Breast epithelium (tissue), 4 donors: ENCODE measurements at places on chromosomes 3 and 15. TPM values are rescaled to one million over a fixed set of nuclear protein-coding genes. Genes with fewer than 3 reads are reported as not detected.

DNA sequence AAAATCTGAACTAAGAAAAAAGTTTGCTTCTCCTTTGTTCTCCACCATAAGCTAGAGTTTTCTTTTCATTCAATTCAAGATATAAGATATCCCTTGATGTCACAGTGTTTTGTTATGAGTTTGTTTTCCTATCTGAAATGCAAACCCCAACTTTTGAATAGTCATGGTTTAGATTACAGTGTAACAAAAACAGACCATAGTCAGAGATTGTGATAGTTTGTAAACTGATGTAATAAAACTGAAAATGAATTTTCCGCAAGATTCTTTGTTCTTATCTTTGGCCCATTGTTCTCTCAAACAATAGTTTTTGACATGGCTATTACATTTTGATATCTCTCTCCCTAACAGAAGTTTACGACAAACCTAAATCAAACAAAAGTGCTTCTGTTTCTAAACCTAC lies 121.7 kb upstream of the GADL1 start:
- H3K36me3 ChIP-seq, result no peaks in the 10 kb centered on the region
- no peak overlapping the region for H3K27ac ChIP-seq
- H3K4me1 ChIP-seq, result no peaks in the 10 kb centered on the region
- H3K27me3 ChIP-seq, result no peaks in the 10 kb centered on the region
- no peak overlapping the region for H3K4me3 ChIP-seq

DNA sequence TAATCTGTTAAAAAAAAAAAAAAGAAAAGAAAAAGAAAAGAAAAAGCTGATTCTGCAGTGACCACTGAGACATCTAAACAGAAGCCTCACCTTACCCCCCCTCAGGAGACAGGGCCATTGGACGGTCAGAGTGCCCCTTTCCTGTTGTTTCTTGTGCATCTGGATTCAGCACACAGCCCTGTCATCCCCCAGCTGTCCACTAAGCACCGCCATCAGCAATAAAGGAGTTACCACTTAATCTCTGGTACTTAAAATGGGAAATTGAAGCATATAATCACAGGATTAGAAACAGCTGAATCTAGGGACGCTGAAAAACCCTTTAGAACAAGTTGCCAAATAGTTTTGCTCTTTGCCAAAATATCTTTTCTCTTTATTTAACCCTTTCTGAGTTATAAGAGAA lies 62.5 kb downstream of the TRIM69 start:
- H3K4me3 ChIP-seq, result no peak overlapping the region
- H3K27ac ChIP-seq, result no peak overlapping the region
- H3K27me3 ChIP-seq, result no peaks in the 10 kb centered on the region
- no peaks in the 10 kb centered on the region for H3K4me1 ChIP-seq

DNA sequence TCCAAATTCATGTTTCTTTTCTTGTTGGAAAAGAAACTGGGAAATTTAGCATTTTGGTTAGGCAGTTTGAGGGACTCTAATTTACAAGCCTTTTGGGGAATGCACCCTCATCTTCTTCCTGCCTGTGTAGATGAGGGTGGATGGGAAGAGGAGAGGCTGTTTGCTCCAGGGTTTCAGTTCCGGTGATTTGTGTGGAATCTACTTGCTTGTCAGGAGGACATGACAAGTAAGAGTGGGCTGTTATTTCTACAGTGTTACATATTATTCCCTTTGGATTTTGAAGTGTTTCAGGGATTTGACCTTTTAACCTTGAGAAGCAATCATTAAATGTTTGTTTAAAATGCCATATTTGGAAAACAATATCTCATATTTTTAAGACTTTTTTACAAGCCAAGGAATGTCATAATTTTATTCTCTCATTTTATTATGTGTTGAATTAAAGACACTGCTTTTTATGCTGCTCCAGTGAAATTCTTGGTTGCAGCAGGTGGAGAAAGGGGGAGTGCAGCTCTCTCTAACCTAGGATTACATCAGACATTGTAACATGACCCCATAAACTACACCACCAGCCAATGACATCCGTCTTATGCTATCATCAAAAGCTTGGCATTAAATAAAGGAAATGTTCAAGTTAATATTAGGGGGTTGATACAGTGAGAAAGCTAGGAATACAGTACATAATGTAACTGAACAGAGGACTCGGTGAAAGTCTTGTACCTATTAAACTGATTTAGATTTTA lies 30.2 kb downstream of the PLAAT1 start:
- no peak for DNase-seq
- no peak overlapping the region for H3K4me3 ChIP-seq
- H3K27me3 ChIP-seq, result no peaks in the 10 kb centered on the region
- H3K27ac ChIP-seq, result no peak overlapping the region

GRCh38 chr3:188262913-188263683 lies 109.1 kb downstream of the LPP start:
- H3K4me1 ChIP-seq, result peaks cover 14% of the 10 kb centered on the region
- no peak for DNase-seq
- H3K27ac ChIP-seq, result peak overlapping the region; percentile 82

- no peak overlapping the region for H3K27ac ChIP-seq
- no peaks in the 10 kb centered on the region for H3K36me3 ChIP-seq
- no peak for DNase-seq
- no peaks in the 10 kb centered on the region for H3K27me3 ChIP-seq
- no peak overlapping the region for H3K4me3 ChIP-seq
These were observed 254.2 kb upstream of the NR2F2 start for GRCh38 chr15:96076350-96076749.

- no peak for DNase-seq
- no peak overlapping the region for H3K4me3 ChIP-seq
- no peaks in the 10 kb centered on the region for H3K4me1 ChIP-seq
- H3K36me3 ChIP-seq, result no peaks in the 10 kb centered on the region
These were observed 434.7 kb upstream of the ARRDC4 start for GRCh38 chr15:97525809-97526208.

DNA sequence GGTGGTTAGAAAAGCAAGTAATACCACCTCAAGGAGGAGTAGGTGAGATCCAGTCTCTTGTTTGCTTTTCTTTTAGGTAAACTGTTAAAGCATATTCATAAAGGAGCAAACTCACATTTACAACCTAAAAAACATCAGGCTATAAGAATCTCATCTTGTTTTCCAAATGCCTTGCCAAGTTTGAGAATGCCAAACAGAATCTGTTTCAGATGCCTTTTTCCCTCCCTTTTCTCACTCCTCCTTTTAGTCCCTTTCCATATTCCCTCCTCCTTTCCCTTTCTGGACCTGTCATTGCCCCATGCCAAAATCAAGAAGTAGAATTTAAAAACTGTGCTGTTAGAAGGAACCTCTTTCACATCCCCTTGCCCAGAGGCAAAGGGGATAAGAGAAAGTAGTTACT lies 140.3 kb downstream of the ARPP21 start:
- H3K4me1 ChIP-seq, result no peaks in the 10 kb centered on the region
- no peak overlapping the region for H3K27ac ChIP-seq
- no peaks in the 10 kb centered on the region for H3K27me3 ChIP-seq
- DNase-seq, result no peak
- no peaks in the 10 kb centered on the region for H3K36me3 ChIP-seq

GRCh38 chr3:23004971-23005370 lies 198.2 kb upstream of the UBE2E2 start:
- no peak for DNase-seq
- no peak overlapping the region for H3K27ac ChIP-seq
- no peaks in the 10 kb centered on the region for H3K27me3 ChIP-seq
- H3K4me3 ChIP-seq, result no peak overlapping the region
- no peaks in the 10 kb centered on the region for H3K4me1 ChIP-seq
- H3K36me3 ChIP-seq, result no peaks in the 10 kb centered on the region

- H3K27ac ChIP-seq, result no peak overlapping the region
- H3K4me3 ChIP-seq, result no peak overlapping the region
- H3K27me3 ChIP-seq, result no peaks in the 10 kb centered on the region
- no peaks in the 10 kb centered on the region for H3K36me3 ChIP-seq
These were observed 22.1 kb upstream of the CHRM5 start for GRCh38 chr15:33946152-33946551.

The IL17RB gene
- total RNA-seq, result 61.6 TPM
